ENCODE measurements at places on chromosomes 5 and 9. TPM values are rescaled to one million over a fixed set of nuclear protein-coding genes. Genes with fewer than 3 reads are reported as not detected.

Gene SMIM33
- not detected for total RNA-seq

- no peak overlapping the region for H3K4me3 ChIP-seq
- H3K27me3 ChIP-seq, result no peaks in the 10 kb centered on the region
- H3K4me1 ChIP-seq, result no peaks in the 10 kb centered on the region
- no peak overlapping the region for H3K27ac ChIP-seq
Measured at GRCh38 chr5:156087577-156088110, 239.3 kb upstream of the SGCD start.

Gene PPP3R2
- not detected for total RNA-seq

Gene WNK2
- 0.35 TPM for total RNA-seq

DNA sequence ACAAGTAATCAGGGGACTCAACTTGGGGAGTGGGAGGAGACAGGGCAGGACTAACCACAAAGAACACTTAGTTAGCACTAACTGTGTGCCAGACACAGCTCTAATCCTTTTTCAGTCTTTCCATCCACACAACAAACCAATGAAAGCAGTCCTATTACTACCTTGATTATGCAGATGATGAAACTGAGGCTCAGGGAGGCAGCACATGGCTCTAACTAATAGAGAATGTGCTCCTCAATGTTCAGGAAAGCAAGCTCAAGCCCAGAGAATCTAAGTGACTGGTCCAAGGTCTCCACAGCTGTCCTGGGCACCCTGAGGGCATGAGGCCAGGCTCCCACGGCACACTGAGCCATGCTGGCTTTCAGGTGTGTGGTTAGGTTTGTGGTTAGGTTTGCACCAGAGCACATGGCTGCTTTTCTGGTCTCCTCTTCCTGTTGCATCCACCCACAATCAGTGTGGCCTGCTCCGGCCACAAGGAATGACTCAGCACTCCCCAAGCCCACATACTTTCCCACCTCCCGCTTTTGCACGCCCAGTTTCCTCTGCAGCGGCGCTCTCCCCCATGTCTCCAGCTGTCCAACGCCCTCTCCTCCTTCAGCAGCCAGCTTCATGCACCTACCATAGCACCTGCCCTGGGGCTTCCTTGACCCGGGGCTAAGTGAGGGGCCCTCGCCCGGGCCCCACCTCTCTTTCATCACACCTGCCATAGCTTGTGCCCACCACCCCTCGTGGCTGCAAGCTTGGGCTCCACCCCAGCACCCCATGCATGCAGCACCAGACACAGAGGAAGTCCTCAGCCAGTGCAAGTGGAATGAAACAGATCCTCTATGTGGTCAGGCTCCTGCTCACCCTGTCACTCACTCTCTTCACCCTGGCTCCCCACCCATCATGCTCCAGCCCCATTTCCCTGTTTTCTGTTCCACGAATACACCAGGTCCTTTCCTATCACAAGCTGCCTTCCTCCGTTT is 133.1 kb downstream of the GABBR2 start:
- H3K36me3 ChIP-seq, result no peaks in the 10 kb centered on the region
- H3K27me3 ChIP-seq, result no peaks in the 10 kb centered on the region
- H3K4me3 ChIP-seq, result no peak overlapping the region
- no peak overlapping the region for H3K27ac ChIP-seq

Gene CNTNAP3
- total RNA-seq, result 5.2 TPM

Gene FABP6
- total RNA-seq, result not detected

Gene SLC45A2
- not detected for total RNA-seq

GRCh38 chr5:72539726-72540125 is 32.5 kb upstream of the ZNF366 start:
- H3K4me3 ChIP-seq, result no peak overlapping the region
- H3K36me3 ChIP-seq, result no peaks in the 10 kb centered on the region
- no peaks in the 10 kb centered on the region for H3K4me1 ChIP-seq

Gene BTNL3
- total RNA-seq, result not detected

- no peak for DNase-seq
- no peak overlapping the region for H3K4me3 ChIP-seq
- H3K4me1 ChIP-seq, result peaks cover 54% of the 10 kb centered on the region
- H3K27me3 ChIP-seq, result no peaks in the 10 kb centered on the region
Measured at GRCh38 chr5:173925449-173926071, 37.4 kb downstream of the CPEB4 start.

DNA sequence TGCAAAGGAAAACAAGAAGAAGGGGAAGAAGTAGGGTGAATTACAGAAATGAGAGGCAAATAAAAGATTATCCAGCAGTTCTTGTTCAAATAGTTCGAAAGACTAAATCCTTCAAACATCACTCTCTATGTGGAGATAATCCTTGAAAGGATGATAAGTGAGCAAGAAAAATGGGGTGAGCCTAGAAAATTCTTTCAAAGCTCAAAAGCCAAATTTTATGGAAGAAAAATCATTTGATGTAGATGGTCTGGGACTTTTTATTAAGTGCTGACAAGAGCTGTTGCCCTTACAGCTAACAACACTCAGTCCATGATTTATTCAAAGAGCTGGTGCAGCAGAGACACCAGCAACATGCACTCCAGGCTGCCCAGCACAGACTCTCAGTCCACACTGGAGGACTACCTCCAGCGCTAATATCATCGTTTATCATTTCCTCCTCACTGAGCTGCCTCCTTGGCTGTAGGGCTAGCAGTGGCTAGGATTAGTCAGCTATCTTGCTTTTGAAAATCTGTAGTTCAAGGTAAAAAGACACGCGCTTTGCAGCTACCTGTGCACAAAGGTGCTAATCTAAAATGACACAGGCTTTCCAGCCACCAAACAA is 264.8 kb upstream of the KIF2A start:
- H3K27me3 ChIP-seq, result no peaks in the 10 kb centered on the region
- H3K4me1 ChIP-seq, result no peaks in the 10 kb centered on the region
- no peak overlapping the region for H3K27ac ChIP-seq

- H3K4me1 ChIP-seq, result peaks cover 17% of the 10 kb centered on the region
- peaks cover 41% of the 10 kb centered on the region for H3K27me3 ChIP-seq
- DNase-seq, result no peak
Measured at GRCh38 chr9:84669288-84670137, at the start of gene NTRK2. Gene NTRK2 (plus strand): TSS chr9:84669729. CDS start chr9:84670749, 1,020 bp downstream.

DNA sequence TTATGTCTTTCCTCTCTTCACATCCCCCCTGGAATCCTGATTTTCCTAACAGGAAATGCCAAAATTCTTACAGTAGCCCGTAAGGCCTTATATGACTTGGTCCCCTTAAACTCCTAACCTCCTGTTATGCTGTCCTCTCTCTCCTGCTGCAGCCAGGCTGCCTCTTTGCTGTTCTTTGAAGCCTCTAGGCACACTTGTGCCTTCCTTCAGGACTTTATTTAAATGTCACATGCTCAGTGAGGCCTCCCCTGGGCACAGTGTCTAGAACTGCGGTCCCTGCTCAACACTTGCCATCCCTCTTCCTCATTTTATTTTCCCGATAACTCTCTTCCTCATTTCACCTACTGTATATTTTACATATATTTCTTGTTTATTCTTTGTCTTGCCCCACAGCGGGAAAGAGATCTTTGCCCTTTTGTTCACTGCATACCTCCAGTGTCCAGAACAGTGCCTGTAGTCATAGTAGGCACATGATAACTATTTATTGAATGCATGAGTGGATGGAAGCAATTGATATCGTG is 5.5 kb upstream of the SHB start:
- peaks cover 29% of the 10 kb centered on the region for H3K4me1 ChIP-seq
- no peak overlapping the region for H3K27ac ChIP-seq
- DNase-seq, result peak; percentile 56

DNA sequence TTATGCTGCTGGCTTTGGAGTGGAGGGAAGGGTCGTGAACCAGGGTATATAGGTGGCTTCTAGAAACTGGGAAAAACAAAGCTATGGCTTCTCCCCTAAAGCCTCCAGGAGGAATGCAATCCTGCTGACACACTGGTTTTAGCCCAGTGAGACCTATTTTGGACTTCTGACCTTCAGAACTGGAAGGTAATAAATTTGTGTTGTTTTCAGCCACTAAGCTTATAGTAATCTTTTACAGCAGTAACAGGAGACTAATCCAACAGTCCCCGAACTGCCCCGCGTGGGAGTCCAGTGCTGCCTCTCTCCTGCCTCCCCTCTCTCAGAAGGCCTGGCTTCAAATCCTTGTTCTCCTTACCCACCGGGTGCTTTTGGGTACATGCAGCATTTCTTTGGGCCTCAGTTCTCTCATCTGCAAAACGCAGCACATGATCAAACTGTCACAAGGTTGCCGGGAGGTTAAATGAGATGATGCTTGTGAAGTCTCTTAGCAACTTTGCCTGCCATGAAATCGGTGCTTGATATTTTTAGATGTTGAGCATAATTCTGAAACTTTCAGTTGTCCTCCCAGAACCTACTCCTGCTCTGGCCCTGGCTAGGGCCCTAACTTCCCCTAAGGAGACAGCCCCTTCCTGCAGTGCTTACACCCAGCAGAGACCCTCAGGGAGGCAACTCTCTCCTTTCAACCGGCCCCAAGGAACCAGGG is 127.3 kb upstream of the BOD1 start:
- H3K27me3 ChIP-seq, result no peaks in the 10 kb centered on the region
- no peak overlapping the region for H3K4me3 ChIP-seq
- DNase-seq, result no peak
- H3K36me3 ChIP-seq, result no peaks in the 10 kb centered on the region
- H3K4me1 ChIP-seq, result peaks cover 9% of the 10 kb centered on the region
- H3K27ac ChIP-seq, result no peak overlapping the region

Gene FOXD4L6
- not detected for total RNA-seq

DNA sequence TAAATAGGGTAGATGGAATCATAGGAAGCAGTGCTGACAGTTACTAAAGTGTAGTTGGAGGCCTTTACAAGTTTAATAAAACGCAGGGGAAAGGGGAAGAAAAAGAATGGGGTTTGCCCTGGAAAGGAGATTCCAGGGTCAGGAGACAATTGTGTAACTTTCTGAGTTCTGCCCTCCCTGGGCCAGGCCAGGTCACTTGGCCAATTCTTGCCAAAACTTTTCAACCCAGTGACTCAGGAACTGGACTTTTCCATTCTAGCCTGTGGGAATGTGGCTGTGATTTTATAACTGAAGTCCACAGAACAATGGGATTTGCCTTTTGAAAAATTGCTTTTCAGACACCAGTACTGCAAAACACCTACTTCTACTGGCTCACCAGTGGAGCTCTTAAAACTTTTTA is 289.8 kb upstream of the ANKRD55 start:
- no peak for DNase-seq
- no peaks in the 10 kb centered on the region for H3K36me3 ChIP-seq
- peaks cover 11% of the 10 kb centered on the region for H3K4me1 ChIP-seq
- no peak overlapping the region for H3K4me3 ChIP-seq

Gene YIPF5
- 47.6 TPM for total RNA-seq

DNA sequence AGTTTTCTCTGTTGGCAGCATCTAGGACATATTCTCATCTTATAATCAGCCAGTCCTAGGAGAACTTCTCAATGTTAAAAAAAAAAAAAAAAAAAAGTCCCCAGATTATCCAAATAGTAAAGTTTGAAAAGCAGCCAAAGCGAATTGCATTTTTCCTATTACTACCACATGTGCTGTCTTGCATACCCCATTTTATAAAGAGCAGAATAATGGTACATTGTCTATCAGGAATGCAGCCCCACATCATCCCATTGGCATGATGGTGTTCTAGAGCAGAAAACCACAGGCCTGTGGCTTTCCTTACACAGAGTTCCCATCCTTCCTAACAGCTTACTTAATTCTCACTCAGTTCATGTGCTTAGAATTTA is 381.6 kb downstream of the TMEM38B start:
- no peaks in the 10 kb centered on the region for H3K27me3 ChIP-seq
- no peaks in the 10 kb centered on the region for H3K36me3 ChIP-seq

DNA sequence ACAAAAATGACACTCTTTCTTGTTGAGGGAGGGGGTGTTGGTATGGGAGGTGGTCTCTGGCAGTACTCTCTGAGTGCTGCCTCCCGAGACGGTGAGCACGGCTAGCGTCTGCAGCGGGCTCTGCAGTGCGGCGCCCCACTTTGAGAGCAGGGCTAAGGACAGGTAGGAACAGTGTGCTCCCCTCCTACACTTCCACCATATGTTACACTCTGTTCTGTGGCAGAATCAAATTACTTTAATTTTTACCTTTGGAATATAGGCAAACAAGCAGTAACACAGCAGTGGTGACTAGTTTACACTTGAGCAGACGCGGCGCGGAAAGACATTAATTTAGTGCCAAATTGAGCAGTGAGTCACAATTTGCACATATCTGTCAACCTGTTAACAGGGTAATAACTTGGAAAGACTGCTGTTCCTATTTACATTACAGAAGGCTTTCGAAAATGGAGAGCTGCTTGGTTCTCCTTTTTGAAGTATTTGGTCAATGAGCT is 136.3 kb downstream of the MED27 start:
- H3K36me3 ChIP-seq, result peaks cover 6% of the 10 kb centered on the region
- H3K27ac ChIP-seq, result no peak overlapping the region
- no peak for DNase-seq
- H3K4me1 ChIP-seq, result no peaks in the 10 kb centered on the region

DNA sequence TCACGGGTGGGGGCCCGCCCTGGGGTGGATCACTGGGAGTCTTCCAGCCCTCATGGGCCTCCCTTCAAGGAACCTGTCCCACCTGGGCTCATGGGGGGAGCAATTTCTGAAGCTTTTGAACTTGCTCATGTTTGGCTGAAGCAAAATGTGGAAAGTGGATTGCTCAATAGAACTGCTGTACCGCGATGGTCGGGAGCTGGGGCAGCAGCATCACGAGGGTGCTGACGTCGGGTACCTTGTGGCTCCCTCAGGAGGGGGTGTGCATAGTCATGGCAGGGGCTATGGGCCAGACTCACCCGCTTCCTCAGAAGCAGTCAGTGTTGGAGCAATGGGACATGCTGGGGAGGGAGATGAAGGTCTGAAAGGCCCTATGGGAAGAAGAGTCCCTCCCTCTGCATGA is 57.9 kb downstream of the PRRT1B start:
- H3K4me3 ChIP-seq, result no peak overlapping the region
- H3K27ac ChIP-seq, result no peak overlapping the region
- DNase-seq, result no peak
- H3K36me3 ChIP-seq, result peaks cover 79% of the 10 kb centered on the region
- peaks cover 8% of the 10 kb centered on the region for H3K4me1 ChIP-seq
- H3K27me3 ChIP-seq, result no peaks in the 10 kb centered on the region

Gene EDIL3
- total RNA-seq, result 42.4 TPM

DNA sequence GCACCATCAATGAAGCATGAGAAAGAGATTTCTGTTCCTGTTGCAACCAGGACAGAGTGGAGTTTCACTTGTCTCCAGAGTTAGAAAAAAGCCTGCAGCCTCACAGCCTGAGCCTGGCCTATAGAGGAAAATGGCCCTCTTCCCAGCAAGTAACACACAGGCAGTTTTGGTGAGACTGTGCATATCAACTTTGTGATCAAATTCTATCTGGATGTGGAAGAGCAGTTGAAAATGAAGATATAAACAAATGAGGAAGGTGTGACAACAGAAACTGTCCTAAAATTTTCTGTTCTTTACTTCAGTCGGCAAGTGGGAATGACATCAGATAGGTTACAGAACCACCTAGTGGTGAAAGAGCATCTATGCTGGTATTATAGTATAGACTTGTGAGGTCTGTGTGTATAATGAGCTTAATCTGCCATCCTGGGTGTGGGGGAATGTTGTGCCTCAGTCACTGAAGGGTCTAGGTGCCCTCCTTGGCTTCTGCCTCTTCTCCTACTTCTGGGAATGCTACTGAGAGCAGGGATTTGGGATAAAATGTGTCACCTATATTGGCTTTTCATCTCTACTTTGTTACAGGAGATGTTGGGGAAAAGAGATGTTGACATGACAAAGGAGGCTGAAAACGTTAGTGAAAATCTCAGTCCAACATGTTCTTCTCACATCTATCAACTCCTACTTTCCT is 28.2 kb downstream of the YIPF5 start:
- DNase-seq, result no peak
- H3K4me3 ChIP-seq, result no peak overlapping the region
- no peak overlapping the region for H3K27ac ChIP-seq
- no peaks in the 10 kb centered on the region for H3K27me3 ChIP-seq
- H3K36me3 ChIP-seq, result no peaks in the 10 kb centered on the region

Gene PPP1R26
- 27.5 TPM for total RNA-seq

- no peaks in the 10 kb centered on the region for H3K36me3 ChIP-seq
- no peak overlapping the region for H3K27ac ChIP-seq
- no peak for DNase-seq
- no peaks in the 10 kb centered on the region for H3K27me3 ChIP-seq
- no peaks in the 10 kb centered on the region for H3K4me1 ChIP-seq
Measured at GRCh38 chr9:22238809-22239684, 207.6 kb upstream of the DMRTA1 start.

Gene PCDHA3
- 1.3 TPM for total RNA-seq
